ENCODE measurements at places on chromosomes 12 and 14. TPM values are rescaled to one million over a fixed set of nuclear protein-coding genes. Genes with fewer than 3 reads are reported as not detected.
A peak's percentile ranks its signal among the peaks of the same experiment; 100 is the strongest.

DNA sequence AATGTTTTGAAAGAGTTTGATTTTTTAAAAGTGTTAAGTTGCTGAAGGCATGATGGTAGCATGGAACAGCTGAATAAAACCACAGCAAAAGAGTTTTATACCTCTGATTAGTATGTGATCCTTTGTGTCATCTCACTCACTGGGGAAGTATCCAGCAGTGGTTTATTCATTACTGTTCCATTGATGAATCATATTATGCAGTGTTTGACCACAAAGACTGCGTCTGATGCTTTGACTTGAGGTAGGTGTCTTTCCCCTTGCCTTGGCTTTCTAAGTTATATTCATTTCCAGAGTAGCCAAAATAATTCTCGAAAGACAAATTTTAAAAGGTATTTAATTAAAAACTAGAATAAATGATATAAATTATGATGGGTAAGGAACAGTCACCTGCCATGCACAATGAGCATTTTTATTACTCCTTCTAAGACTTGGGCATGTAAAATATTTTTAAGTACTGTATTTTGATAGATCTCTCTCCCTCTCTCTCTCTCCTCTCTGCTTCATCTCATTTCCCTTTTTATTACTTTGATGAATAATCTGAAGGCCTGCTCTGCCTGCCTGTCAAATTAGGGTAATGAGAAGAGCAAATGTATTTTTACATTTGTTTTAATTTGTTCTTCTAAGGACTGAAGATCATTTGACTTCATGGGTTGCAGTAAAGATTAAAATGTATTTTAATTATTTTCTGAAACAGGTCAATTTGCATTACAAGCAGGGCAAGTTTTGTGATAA is 164.9 kb downstream of the NAV3 start:
- no peak for DNase-seq

ACOT4 gene
- total RNA-seq: 1.4 TPM

DNA sequence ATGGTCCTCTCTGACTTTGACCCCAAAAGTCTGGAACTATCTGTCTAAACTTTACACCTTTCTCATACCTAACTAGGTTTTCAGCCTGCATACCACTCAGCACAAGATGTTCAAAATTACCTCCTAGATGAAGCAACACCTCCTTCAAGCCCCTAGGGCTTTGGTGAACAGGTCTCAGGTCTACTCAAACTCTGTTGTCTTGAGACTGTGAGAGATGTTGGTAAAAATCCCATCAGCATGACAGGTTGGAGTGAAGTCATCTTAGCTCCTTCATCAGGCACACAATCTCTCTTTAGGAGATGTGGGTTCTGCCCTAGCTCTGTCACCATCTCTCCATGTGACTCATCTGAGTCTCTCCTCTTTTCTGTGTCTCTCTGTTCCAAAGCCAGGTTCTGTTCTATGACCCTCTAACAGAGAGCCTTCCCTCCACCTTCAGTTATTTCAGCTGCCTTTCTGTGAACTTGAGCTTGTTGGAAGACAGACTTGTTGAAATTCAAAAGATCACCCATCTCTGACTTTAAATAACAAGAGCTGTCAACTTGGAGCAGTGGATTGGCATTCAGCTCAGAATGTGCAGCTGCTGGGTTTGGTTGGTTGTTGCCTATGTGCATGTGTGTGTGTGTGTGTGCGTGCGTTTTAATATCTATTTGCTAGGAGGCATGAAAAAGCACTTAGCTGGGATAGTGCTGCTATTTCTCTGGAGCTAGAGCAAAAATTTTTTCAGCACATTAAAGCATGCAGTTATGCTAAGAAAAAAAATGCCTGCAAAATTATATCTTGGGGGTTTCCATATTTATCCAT is 130.7 kb downstream of the CRACR2A start:
- DNase-seq: no peak

DNA sequence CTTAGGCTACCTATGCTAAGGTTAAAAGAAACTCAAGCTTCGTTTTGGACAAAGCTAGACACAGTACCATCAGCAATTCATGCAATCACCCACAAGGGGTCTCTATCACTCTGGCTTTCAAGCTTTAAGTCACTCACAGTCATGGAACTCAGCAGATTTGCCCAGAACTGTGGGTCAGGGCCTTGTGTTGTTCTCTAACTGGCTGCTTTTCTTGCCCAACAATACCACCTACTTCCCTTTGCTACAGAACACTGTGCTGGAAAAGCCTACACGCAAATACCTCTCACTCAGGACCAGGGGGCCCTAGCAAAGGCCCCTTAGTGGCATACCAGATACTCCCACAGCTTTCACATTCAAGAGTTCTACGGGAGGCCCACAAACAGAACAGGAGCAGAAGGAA is 9.1 kb downstream of the NEMP1 start:
- DNase-seq: peak; percentile 79

DNA sequence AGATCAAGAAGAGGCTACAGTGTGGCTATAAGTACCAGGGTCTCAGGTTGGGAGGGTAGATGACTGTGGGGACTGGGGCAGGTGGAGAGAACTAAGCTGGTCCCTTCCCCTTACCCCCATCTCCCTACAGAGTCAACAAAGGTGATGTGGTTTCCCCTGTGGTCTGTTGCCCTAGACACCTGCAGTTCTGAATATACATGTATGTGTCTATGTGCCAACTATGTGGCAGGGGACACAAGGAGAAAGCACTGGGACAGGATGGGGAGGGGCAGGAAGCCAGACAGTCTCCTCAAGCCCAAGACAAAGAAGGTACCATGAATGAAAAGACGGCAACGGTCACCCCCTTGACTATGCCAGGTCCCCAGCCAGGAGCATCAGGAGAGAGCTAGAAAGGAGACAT is 4.5 kb upstream of the HDAC7 start:
- DNase-seq: peak; percentile 67

GRCh38 chr12:47754126-47754525 is 4.6 kb downstream of the RAPGEF3 start:
- DNase-seq: no peak

DNA sequence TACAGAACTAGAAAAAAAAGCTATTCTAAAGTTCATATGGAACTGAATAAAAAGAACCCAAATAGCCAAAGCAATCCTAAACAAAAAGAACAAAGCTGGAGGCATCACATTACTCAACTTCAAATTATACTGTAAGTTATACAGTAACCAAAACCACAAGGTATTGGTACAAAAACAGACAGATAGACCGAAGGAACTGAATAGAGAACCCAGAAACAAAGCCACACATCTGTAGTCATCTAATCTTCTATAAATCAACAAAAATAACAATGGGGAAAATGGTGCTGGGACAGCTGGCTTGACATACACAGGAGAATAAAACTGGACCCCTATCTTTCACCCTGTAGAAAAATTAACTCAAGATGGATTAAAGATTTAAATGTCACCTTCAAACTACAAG is 38.1 kb upstream of the CMKLR1 start:
- DNase-seq: no peak

DNA sequence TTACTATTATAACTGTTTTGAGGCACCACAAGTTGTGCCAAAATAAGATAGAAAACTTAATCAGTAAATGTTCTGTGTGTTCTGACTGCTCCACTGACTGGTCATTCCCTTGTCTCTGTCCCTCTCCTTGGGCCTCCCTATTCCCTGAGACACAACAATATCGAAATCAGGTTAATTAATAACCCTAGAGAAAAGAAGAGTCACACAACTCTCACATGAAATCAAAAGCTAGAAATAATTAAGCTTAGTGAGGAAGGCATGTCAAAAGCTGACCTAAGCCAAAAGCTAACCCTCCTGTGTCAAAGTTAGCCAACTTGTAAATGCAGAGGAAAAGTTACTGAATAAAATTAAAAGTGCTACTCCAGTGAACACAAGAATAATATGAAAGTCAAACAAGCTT is 53.8 kb upstream of the CCDC196 start:
- DNase-seq: no peak

- no peak for DNase-seq
Observed at GRCh38 chr12:76470028-76470939, 89.3 kb downstream of the OSBPL8 start.

DNA sequence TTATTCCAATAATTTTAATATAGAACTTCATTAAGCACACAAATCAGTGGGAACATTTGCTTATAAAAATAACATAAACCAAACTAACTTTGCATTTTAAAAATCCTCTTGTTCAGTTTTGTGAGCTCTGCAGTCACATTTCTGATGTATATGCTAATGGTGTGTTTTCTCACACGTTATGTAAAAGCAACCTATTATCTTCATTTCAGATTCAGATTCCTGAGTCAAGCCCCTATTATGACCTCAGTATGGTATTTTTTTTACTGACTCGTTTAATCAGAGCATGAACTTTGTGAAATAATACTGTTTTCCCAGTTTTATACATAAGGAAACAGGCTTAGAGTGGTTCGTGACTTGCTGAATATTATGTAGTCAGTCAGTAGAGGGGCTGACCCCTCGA is 394.0 kb downstream of the TMEM117 start:
- DNase-seq: no peak

GRCh38 chr12:79936670-79937069 is 1.8 kb upstream of the PPP1R12A start:
- no peak for DNase-seq

GLIPR1L2 gene
- 0.30 TPM for total RNA-seq

AHSA1 gene
- total RNA-seq: 217 TPM

VDR gene
- total RNA-seq: 16.4 TPM

DNA sequence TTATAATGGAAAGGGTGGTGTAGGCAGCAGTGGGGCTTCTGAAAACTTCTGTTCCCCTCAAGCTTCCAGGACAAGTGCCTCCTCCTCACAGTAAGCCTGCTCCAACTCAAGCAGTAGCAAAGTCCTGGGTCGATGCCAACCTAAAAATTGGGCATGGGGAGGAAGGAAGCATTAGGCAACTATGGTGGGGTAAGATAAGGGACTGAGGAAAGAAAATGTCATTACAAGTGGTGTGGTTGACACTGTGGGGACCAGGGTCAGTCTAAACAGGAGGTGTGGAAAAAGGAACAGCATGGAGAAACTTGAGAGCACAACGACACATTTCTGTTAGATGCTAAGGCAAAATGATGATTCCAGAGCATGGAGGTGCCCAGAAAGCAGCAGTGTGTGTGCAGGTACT is 34.9 kb downstream of the WIF1 start:
- DNase-seq: no peak

GRCh38 chr14:65926935-65927700 is 514.6 kb downstream of the FUT8 start:
- peak; percentile 27 for DNase-seq

GRCh38 chr14:53458368-53458814 is 305.3 kb upstream of the DDHD1 start:
- DNase-seq: no peak

DNA sequence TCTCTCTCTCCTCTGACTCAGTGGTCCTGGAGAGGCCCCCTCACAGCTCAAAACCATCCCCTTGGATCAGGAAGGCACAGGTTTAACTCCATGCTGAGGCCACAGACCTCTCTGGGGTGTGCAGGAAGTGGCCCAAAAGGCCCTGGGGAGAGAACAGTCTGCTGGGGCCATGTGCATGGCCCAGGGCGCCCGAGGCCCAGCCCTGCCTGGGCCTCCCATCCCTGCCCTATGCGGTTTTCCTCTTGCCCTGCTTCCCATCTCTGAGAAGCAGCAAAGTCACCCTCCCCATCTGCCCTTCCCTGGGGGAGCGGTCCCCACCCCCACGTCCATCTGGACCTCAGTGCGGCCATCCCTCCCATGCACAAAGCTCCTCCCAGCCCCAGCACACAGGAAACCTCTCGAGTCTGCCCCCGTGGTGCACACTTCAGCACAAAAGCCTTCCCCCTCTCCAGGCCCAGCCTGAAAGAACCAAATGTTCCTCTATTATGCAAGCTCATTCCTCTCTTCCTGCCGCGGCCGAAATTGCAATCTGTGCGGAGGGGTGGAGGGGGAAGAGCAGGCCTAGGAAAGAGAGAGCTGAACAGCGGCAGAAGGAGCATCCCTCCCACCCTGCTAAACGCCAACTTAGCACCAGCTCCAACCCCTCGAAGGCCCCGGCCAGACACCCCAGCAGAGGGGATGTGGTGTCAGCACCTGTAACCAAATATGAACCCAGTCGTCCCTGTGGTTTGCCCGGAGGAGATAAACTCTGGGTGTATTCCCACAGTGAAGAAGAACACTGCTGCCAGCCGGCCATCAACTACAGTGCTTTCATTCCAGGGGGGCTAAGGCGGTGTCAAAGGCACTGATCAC is 108.5 kb downstream of the SCARB1 start:
- peak; percentile 13 for DNase-seq

- DNase-seq: no peak
Observed at GRCh38 chr12:4091016-4091743, 182.4 kb upstream of the CCND2 start.

TAS2R10 gene
- 0.25 TPM for total RNA-seq

SMCO2 gene
- 0.46 TPM for total RNA-seq

DNA sequence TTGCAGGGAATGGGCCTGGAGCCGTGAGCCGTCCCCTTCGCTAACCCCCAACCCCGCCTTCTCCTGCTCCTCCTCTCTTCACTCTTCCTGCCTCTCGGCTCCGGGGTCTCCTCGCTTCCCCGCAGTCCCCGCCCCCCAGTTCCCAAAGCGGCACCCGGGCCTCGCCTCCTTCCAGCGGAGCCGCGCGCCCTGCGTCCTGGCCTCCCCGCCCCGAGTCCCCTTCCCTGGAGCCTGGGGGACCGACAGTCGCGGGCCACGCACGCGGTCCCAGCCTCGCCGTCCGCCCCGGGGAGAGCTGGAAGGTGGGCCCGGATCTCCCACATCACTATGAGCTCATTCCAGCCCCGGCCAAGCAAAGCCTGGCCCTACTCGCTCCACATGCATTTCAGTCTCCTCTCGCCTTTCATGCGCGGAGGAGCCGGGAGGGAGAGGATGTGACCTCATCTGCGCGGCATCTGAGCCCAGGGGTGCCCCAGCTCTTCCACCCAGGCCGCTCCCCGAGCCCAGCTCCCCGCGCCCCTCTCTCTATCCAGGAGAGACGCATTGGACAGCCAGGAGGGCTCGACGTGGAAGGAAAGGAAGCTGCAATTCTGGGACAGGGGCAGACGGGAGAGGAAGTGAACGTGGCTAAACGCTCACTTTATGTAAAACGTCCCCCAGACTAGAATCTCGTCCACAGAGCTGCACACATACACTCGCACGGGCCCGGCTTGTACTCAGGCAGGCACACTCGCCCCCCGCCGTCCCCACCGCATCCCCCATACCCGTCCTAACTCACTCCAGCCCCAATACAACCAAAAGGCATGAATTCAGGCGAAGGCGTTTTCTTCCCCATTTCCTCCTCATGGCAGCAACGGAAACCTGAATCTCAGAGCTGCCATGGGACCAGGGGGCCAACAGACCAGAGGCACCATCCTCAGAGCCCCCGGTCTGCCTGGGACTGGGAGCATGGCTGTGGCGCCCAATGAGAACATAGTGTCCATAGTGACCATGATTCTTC is 108.7 kb upstream of the CCND2 start:
- DNase-seq: peak; percentile 68

DNA sequence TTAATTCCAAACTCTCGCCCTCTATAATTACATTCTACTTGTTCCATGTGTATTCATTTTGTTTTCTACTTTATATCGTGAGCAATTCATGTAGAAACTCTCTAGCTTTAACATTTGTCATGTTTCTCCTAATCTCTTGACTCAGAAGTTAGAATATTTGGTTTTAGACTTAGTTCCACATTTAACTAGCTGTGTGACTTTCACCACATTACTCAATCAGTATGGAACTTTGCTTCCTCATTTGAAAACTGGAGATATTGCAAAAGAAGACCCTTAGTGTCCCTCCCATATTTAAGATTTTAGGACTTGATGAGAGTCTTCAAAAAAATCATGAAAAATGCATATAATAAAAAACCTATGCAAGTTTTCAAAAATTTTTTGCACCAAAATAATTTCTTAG is 447.5 kb downstream of the GXYLT1 start:
- DNase-seq: no peak

APOF gene
- total RNA-seq: not detected

- no peak for DNase-seq
Observed at GRCh38 chr14:36834293-36834692, 172.6 kb downstream of the PAX9 start.

- DNase-seq: no peak
Observed at GRCh38 chr14:60183741-60184140, 18.5 kb upstream of the DHRS7 start.

Data from activated CD4-positive, alpha-beta T cell treated with anti-CD3 and anti-CD28 coated beads, Interleukin-2, amount 10 ng/mL, durations not matched to agents 7 days and 5 days (primary cell).